Stimulated activated CD4-positive, alpha-beta T cell treated with anti-CD3 and anti-CD28 coated beads, TNF-alpha, amount 100 ng/mL, for 1 hour (primary cell): ENCODE measurements at places on chromosomes 12 and 14.

- DNase-seq, result no peak
These were observed 207.9 kb downstream of the TMEM132C start for GRCh38 chr12:128474916-128475315.

- no peak for DNase-seq
These were observed 106.6 kb downstream of the PLXNC1 start for GRCh38 chr12:94255006-94255405.

DNA sequence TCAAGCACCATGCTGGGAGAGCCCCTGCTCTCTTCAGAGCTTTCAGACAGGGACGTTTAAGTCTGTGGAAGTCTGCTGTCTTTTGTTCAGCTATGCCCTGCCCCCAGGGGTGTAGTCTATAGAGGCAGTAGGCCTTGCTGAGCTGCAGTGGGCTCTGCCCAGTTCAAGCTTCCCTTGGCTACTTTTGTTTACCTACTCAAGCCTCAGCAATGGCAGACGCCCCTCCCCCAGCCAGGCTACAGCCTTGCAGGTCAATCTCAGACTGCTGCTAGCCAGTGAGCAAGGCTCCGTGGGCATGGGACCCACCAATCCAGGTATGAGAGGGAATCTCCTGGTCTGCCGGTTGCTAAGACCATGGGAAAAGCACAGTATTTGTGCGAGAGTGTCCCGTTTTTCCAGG is 37.4 kb upstream of the C12orf71 start:
- no peak for DNase-seq

DNA sequence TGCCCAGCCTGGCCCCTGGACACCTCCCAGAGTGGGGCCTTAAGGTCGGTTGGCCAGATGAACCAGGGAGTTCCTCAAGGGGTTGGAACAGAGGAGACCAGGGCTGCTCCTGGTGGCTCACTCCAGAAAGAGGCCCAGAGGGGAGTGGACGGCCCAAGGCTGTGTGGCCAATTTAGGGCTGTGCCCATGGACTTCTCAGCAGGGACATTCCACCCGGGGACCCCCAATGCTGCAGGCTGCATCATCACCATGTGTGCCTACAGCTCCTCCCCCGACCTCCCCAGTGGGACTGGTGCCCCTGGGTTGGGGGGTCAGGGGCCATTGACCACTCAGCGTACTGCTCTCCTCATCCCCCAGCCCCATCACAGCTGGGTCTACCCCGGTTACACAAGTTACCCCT is 17.6 kb upstream of the CYP46A1 start:
- no peak for DNase-seq

GRCh38 chr14:53620317-53620716 is 336.3 kb downstream of the BMP4 start:
- no peak for DNase-seq

- no peak for DNase-seq
These were observed 52.1 kb downstream of the STON2 start for GRCh38 chr14:81348061-81348460.

DNA sequence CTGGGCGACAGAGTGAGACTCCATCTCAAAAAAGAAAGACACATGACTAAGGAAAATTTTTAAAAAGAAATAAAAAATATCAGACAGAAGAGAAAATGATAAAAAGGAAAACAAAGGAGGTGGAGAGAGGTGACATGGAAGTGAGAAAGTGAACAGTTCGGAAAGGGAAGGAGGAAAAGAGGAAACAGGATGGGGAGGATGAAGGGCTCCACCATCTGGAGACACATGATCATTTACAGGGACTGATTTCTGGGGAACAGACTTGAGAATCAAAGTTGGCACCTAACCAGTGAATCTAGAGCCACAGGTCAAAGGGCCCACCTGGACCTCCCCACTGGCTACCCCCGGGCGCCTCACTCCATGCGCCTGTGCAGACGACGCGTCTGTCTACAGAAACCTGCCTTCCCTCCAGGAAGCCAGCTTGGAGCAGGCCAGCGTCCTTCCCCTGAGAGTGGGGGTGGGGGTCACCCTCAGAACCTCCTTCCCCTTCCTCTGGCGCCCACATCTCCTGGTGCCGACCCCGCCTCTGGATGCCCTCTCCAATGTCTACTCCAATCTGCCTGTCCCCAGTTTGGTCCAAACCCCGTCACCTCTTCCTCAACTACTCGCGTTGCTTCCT is 60.5 kb downstream of the AMN start:
- DNase-seq, result no peak

- no peak for DNase-seq
These were observed 128.4 kb downstream of the DAD1 start for GRCh38 chr14:22460461-22461195.
